Hematopoietic multipotent progenitor cell treated with erythropoietin and hydrocortisone succinate and interleukin-3 and kit ligand, for 4 days (in vitro differentiated cells): ENCODE measurements at places on chromosomes 1 and 21.
A peak's percentile ranks its signal among the peaks of the same experiment; 100 is the strongest.

GRCh38 chr21:34201481-34201858 lies 128.1 kb downstream of the MRPS6 start:
- no peak for DNase-seq

DNA sequence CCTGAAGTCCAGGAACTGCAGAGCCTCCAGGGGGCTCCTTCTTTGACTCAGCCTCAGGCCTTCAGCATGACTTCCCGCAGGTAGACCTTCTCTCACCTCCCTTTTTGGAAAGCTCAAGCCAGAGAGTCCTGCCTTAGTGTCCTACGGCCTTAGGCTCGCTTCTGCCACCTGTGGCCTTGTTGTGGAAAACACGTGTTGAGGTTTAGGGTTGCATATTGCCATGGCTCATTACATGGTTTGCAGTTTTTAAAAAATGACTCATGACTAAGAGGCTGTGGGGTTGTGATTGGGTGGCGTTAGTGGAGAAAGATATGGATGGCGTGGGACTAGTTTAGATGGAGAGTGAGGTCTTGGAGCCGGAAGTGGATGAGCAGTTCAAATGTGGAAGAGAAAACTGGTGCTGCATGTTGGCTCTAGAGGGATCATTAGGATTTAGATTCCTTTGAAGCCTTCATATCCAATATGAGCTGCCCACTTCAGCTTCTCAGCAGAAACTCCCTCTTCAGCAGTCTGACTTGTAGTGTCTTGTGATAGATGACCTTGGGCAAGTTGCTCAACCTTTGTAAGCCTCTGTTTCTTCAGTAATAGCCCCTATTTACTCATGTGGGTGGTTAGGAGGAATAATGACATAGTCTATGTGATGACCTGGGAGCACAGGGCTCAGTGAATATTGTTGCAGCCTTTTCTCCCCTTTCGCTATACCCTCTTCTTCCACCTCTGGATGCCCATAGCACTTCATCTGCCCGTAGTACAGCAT lies 6.5 kb upstream of the FGGY start:
- DNase-seq, result peak; percentile 71

DNA sequence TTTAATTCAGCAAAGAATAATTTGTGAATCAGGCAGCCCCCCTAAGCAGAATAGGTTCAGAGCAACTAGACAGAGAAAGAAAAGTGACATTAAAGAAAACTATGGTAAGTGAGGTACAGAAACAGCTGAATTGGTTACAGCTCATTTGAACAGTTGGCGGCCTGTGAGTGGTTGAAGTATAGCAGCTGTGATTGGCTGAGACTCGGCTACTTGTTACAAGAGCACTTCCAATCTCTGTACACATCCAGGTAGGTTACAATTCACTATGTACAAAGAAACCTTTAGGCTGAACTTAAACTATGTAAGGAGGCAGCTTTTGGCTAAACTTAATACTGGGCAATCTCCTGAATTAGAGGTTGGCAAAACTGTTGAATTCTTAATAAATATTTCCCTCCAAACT lies 171.1 kb upstream of the LHX8 start:
- DNase-seq, result no peak

- DNase-seq, result peak; percentile 85
Observed at GRCh38 chr1:39230261-39231190, 26.0 kb downstream of the MACF1 start.

DNA sequence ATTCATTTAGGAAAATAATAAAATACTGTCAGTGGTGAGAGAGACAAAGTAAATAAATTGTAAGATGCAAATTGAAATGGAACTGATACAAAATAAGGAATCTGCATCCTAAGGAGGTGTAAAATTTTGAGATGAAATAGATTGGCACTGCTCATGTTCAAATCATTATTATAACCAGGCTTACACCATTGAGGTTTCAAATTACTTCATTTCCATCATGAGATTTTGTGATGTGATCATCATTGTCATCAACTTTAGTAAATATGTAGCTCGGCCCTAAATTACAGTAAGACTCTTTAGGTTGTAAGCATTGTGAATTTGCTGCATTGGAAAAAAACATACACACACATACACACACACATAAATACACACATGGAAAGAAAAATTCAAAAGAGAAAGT lies 123.4 kb downstream of the SDCCAG8 start:
- no peak for DNase-seq

- DNase-seq, result no peak
Observed at GRCh38 chr21:31556662-31557061, 102.8 kb upstream of the SOD1 start.

GRCh38 chr1:220528679-220529501 lies 954 bp downstream of the MARK1 start:
- no peak for DNase-seq
